ENCODE measurements at places on chromosomes 13 and 19.

- no peak for DNase-seq
These were observed 17.0 kb downstream of the POU2F2 start for GRCh38 chr19:42115219-42115618.

- no peak for DNase-seq
These were observed 10.8 kb upstream of the HOMER3 start for GRCh38 chr19:18951721-18952281.

DNA sequence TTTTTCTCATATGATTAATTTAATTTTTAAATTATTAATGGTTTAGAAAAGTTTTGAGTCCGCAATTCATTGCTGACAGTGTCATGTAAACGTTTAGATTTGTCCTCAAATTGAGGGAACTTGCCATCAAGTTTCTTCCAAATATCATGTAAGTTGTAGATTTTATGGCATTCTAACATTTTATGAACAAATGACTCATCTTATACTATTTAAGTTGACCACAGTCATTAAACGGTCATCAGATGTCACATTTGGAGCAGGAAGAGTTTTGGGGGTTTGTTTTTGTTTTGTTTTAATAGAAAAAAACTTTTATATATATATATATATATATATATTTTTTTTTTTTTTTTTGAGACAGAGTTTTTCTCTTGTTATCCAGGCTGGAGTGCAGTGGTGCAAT is 4.3 kb downstream of the ZNF114 start:
- DNase-seq = no peak

- no peak for DNase-seq
These were observed 14.3 kb downstream of the MRPS12 start for GRCh38 chr19:38944981-38945506.

DNA sequence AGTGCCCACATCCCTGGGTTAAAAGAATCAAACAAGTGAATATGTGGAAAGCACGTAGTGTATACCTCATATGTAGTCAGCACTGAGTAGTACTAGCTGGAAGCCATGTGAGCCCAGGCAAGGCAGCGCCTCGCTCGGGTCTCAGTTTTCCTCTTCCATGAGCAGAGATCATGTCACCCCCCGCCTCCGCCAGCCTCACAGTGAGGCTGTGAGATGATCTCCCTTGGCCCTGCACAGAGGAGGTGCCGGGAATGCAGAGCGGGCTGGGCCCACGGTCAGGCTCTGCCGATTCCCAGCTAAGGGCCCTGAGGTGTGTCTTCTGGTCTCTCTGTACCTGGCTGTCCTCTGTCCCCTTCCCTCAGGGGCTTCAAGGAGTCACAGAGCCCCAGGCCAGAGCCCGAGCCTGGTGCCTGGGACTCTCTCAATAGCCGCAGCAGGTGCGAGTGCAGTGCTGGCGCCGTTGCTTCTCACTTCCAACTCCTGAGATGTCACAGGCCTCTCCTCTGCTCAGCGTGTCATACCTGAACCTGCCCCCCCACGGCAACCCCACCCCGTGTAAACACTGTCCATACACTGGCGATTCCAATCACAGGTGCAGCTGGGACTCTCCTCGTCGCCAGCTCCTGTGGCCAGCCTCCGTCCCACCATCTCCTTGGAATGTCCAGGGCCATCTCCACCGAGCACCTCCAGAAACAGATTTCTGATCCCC is 26.9 kb downstream of the DPF1 start:
- DNase-seq = no peak

DNA sequence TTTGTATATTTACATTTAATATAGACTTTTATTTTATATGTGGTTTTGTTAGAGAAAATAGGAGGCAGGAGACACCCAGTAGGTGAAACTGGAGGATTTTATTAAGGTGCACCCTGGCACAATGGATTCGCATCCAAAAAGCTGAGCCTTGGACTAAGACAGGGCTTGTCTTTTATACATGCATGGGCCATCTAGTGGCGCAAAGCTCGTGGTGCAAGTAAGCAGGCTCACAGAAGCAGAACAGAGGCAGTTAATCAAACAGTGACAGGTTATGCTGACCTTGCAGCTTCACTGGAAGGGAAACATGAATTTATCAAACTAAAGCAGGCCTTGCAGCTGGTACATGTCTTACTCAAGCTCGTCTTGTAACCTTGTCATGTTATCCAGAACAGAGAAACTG is 58.8 kb upstream of the ZNF681 start:
- DNase-seq = no peak

DNA sequence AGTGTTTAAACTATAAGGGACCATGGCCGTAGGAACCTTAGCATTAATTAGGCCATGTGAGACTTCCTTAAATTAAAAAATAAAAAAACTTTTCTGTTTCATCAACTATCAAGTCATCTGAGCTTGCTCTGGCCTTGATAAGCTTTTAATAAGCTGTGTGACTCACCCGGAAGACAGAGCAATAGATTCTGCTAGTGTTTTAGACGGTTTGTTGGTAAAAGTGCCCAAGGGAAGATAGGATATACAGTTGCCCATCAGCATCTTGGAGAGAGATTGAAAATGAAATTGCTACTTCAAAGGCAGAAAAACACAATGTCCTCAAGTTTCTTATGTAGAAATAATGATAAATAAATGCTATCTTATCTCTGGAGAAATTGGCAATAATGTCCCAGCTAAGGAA is 31.2 kb upstream of the RCBTB2 start:
- DNase-seq = no peak

GRCh38 chr13:69956349-69956748 is 151.3 kb upstream of the ATXN8OS start:
- DNase-seq = no peak

- peak; percentile 64 for DNase-seq
These were observed 4.6 kb upstream of the APC2 start for GRCh38 chr19:1445185-1445931.

GRCh38 chr19:1449467-1450442 is at the start of gene APC2:
Gene APC2 (plus strand): TSS chr19:1450121. CDS start chr19:1453002, 2,881 bp downstream.
- no peak for DNase-seq

GRCh38 chr13:79660361-79660760 is 179.4 kb downstream of the NDFIP2 start:
- DNase-seq = no peak

DNA sequence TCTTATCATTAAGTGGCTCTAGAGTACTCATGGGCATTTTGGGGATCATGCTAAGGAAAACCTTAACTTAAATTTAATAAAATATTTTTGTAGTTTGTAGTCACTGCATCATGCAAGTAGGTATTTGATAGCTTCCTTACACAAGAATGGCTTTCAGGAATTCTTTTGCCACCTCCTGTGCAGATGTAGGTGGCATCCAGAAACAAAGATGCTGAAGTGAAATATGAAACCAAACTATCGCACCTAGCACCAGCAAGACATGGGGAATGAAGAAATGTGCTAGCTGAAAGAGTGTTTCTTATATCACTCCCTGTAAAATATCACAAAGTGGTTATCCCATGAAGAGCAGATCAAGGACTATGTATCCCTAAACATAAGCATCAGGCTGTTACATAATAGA is 924.5 kb upstream of the PRR20A start:
- DNase-seq = no peak

GRCh38 chr19:855142-855541 is 3.0 kb downstream of the ELANE start:
- DNase-seq = no peak

DNA sequence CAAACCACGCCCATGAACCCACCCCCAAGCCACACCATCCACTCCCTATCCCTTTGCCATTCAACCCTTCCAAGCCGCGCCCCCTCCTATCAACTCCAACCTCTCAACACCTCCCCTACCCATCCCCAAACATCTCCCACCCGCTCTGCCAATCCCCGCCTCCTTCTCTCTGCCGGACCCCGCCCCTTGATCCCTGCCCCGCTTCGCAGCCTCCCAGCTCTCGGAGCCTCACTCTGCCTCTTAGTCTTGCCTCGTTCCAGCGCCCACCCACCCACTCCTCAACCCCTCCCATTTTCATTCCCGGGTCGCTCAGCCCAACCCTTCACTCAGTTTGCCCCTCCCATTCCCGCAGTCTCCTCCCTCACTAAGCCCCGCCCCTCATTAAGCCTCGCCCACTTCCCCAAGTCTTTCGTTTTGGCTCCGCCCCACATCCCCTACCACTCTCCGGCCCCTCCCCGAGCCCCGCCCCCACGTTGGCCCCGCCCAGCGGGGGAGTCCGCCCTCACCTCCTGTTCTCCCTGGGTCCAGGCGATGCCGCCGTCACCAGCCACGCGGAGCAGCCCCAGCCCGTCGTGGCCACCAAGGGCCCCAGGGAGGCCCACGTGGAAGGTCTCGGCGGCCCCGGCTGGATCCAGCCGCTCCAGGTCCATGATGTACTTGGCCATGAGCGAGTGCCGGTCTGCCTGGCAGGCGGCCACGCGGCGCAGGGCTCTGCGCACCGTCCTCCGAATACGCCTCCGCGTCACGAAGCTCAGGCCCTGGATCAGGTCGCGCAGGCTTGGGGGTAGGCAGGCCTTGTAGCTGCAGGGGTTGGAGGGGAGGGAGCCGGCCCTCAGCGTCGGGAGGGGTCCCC is 5.7 kb downstream of the JAK3 start:
- peak; percentile 89 for DNase-seq

DNA sequence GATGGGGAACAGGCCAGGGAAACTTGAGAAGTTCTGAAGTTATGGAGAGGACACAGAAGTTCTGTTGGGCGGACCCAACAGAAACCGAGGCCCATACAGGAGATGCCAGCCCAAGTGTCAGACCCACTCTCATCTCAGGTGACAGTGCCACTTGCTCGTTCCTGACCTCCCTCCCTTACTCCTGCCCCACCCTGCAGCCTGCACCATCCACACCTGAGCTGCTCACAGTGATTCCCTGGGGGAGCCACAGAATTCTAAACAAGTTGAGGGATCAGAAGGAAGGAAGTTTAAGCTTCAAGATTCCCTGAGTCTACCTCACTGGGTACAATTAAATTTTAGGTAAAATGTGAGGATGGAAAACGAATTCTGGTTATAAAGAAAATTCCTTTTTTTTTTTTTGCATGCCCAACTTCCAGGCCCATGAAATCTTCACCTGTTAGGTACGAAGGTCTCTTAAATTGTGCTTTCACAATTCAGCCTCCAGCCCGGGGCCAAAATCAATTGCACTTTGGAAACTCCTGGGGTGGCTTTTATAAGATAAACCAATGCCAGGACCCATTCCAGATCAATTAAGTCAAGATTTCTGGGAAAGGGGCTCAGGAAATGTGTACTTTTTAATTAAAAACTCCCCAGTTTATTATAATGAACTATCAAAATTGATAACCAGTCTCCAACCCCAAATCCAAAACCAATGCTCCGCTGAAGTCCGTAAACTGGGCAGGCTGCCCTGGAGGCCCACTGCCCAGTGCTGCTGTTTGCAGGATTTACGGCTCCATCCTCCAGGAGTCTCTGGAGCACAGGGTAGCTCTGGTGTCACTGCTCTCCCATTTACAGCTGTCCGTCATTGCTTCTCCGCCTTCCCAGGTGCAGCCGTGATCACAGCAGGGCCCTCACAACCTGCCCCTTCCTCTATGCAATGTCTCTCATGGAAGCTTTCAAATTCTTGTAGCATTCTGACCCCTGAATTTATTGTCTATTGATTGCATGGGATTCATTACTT is 643.5 kb downstream of the UQCRFS1 start:
- DNase-seq = no peak

DNA sequence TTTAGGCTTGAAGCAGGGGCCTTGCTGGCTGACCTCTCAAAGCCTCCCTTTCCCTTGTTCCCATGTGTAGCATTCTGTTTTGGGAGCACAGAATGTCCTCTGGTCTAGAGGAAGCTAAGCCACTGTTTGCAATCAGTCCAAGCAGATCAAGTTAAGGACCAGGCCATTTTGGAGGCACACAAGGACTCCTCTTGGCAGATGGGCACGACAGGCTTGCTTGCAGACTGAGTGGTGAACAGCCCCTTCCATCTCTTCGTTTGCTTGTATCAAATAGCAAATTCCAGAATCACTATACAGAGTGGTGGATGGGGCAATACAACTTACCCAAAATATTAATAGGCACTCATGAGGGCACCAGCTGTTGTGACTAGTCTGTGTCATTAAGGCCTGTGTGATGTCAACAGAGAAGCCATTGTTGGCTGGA is 215.5 kb upstream of the SERP2 start:
- DNase-seq = no peak

DNA sequence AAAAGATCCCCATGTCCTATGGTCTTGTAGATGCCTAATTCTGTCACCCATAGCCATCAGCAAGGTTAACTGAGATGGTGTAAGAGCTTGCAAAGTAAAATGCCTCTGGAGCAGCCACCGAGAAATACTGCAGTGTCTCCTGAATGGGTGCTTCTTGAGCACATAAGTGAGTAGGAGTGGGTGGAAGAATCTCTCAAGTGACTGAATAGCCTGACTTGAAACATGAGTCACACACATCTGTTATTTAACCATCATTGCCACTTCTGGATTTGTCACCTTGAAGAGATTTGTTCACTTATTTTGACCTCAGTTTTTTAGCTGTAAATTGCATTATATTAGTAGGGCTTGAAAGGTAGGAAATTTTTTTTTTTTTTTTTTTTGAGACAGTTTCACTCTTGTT is 2.3 kb downstream of the ZNF714 start:
- no peak for DNase-seq

- DNase-seq = no peak
These were observed 291.8 kb downstream of the MYO16 start for GRCh38 chr13:108921238-108921637.

DNA sequence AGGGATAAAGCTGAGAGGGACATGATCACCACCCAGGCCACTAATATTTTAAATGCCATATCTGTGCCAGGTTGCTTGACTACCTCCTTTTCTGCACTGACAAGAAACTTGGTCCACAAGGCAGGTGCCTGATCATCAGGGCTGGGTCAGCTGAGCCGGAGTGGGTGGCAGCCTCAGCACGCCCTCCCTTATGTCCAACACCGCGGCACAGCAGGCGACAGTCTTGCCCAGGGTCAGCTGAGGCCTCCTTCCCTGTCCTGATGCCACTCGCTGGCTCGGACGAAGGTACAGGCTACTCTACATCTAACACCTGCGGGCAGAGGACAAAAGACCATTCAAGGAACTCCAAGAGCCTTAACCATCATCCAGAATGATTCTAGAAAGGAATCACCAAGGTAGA is 16.9 kb downstream of the ZC3H4 start:
- no peak for DNase-seq

DNA sequence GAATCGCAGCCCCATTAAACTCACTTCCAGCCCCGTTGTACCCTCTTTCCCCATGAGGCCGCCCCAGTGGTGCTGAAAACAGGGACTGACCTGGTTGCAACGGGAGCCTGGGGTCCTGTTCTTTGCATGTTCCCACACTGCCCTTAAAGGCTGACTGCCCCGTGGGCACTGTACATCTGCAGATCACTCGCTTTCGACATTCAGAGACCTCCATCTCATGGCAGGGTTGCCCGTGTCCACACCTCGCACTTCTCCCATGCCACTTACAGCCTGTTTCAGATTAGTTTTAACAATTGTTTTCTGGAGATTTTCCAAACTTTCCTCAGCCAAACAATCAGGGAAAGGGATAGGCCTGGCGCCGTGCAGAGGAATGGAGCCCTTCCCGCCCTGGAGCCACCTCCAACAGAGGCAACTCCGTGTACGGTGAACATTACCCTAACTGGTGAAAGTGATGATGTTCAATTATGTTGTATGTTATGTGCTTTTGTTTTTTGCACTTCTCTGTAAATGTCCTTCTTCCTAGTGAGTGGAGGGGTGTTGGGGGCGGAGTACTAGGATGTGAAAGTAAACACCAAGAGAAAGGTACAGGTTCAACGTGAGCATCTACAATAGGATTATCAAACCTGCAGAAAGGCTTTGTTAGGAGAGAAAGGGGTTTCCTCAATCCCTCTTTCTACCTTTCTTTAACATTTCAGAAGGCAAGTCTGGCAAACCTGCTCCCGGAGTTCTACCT is 262.8 kb downstream of the FOXO1 start:
- DNase-seq = no peak

GRCh38 chr13:50845211-50845610 is 1.7 kb upstream of the DLEU7 start:
- DNase-seq = no peak

- DNase-seq = no peak
These were observed 1.2 kb downstream of the TBC1D17 start for GRCh38 chr19:49878744-49879070.
